ENCODE measurements at places on chromosomes 1 and 21.

- DNase-seq = no peak
Observed at GRCh38 chr1:206867716-206868115, 2.3 kb downstream of the IL20 start.

DNA sequence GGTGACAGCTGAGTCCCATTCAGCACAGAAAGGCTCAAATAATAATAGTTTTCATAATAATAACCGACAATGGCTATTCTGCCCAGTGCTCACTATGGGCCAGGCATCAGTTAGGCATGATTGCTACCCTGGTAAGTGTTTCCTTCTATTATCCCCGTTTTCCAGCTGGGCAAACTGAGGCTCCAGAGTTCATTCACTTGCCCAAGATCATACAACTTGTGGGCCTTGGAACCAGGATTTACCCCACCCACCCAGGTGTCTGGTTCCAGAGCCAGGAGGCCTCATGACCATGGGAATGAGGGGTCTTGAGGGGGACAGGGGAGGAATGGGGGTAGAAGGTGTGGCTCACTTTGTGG, 518 bp downstream of the PLOD1 start:
- DNase-seq = no peak

GRCh38 chr1:241610056-241610815, 29.9 kb downstream of the CHML start:
- no peak for DNase-seq

- DNase-seq = no peak
Observed at GRCh38 chr21:31446226-31446855, 102.3 kb upstream of the TIAM1 start.

DNA sequence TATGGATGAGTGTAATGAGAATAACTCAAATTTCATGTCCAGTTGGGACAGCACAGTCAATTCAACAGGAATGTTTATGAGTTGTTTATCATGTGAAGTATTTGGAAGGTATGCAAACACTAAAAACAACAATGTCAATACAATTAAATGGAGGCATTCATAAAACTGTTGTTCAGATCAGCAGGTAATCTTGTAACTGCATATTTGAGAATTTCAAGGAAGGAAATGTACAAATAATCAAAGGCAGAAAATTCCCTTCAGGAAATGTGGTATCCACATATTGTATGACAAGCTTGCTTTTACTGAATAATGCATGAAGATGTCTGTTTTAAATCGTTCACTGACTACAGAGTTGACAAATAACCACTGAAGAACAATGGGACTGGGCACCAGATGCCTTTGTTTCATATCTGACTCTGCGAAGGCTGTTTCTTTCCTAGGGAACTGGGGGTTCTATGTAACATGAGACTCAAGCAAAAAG, 198.3 kb downstream of the LTN1 start:
- DNase-seq = no peak

GRCh38 chr1:1437033-1437903, 1.8 kb downstream of the VWA1 start:
- DNase-seq = no peak

DNA sequence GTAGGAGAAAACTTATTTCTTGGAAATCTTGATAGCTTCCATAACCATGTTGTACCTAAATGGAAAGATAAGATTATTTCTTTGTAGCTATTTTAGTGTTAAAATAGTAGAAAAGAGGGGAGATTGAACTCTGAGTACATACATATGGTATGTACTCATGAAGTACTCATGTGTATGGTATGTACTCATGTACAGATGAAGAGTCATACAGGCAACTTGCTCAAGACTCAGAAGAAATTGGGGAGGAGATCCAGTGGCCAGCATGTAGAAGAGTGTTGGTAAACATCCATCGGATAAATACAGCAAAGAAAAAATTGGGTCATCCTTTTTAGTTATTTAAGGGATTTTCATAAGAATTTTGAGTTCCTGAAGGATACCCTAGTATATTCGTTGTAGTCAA, 29.0 kb downstream of the MDM4 start:
- DNase-seq = no peak

DNA sequence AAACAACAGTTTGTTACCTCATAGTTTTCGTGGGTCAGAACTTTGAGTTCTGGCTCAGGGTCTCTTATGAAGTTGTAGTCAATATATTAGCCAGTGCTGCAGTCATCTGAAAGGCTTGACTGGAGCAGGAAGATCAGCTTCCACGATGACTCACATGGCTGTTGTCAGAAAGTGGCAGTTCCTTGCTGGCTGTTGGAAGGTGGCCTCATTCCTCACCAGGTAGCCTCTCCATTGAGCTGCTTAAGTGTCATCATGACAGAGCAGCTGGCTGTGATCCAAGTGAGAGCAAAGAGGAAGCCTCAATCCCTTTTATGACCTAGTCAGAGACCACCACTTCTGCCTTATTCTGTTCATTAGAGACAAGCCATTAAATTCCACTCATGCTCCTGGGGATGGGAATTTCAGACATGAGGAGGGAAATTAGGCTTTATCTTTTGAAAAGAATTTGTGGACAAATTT, 5.6 kb downstream of the OSBPL9 start:
- no peak for DNase-seq

DNA sequence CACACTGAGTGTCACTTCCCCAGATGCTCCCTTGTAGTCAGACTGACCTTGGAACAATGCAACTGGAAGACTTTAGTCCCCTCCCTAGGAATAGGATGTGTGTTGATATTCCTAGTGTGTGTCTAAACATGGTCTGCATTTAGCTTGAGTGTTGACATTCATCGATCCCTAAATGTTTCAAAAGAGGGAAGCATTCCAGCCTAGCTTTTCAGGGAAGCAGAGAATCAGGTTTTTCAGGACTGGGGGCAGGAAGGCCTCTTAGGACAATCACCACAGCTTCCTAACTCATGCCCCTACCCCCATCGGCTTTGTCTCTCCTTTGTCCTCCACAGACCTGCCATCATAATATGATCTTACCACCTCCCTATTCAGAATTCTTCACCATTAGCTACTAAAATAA, 43.4 kb downstream of the NMNAT2 start:
- DNase-seq = no peak

DNA sequence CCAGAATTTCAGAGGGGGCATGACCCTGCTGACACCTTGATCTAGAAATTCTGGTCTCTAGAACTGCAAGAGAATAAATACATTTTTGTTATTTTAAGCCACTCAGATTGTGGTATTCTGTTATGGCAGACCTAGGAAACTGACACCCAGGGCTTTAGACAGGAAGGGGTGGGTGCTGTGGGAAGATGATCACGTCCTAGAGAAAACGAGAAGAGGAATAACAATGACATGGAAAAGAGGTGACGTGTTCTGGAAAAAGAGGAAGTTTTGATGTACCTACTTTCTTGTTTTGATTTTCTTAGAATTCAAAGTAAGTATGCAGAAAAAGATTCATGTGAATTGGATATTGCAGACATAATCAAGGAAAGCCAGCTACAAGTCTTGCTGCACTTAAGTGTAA, 232.9 kb upstream of the RUNX1 start:
- DNase-seq = no peak

GRCh38 chr1:169484683-169485430, 887 bp downstream of the SLC19A2 start:
- DNase-seq = no peak

DNA sequence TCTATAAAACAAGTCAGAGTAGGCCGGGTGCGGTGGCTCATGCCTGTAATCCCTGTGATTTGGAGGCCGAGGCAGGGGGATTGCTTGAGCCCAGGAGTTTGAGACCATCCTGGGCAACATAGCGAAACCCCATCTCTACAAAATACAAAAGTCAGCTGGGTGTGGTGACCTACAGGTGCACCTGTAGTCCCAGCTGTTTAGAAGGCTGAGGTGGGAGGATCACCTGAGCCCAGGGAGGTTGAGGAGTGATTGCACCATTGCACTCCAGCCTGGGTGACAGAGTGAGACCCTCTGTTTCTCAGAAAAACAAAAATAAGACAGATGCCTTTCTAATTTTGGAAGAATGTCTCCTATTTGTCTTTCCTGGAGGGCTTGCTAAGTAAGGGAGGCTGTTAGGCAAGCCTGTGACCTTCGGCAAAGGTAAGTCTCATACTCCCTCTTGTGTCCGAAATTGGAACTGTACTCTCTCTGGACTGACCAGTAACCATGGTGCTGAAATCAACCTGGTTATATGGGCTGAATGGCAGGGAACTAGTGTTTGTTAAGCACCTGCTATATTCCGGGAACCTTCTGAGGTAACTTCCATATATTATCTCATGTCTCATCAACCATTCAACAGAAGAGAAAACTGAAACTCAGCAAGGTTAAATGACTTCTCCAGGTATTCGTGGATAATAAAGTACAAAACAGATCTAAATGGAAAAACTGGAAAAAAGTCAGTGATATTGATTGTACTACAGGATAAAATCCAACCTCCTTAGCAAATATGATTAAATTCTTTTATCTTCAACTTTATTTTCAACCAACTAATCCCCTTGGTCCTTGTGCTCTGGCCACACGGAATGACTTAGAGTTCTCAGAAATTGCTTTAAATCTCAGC, 11.8 kb upstream of the RAB3B start:
- peak; percentile 66 for DNase-seq

GRCh38 chr1:234958066-234958705, 170.5 kb downstream of the TOMM20 start:
- DNase-seq = no peak

DNA sequence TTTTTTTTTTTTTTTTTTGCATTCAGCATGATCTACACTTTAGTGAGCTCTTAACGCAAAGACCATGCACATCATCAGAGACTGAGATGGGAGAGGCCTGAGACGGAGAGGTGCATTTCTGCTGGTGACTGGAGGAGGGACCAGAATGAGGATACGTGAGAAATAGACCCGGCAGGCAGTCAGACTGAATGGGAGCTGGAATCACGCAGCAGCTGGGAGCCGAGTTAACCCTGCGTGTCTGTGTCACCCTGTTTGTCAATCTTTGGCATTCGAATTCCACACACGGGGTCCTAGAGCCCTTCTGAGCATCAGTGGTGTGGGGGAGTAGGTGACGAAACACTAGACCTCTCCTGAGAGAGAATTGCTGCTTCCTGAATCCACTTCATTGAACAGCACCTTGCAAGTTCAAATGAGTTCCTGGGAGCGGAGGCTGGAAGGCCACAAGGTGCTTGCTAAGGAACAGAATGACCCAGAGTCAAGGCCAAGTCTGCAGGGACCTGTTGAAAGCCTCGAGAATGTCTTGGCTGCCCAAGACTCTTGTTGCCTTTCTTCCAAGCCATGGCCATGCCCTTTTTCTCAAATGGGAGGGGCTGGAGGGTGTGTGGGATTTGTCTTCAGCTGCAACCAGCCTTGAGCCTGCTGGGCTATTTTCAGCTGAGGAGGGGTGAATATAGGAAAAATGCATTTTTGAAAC, 123.3 kb downstream of the CNIH3 start:
- DNase-seq = no peak

GRCh38 chr1:82486468-82486867, 685.7 kb downstream of the ADGRL2 start:
- DNase-seq = no peak

DNA sequence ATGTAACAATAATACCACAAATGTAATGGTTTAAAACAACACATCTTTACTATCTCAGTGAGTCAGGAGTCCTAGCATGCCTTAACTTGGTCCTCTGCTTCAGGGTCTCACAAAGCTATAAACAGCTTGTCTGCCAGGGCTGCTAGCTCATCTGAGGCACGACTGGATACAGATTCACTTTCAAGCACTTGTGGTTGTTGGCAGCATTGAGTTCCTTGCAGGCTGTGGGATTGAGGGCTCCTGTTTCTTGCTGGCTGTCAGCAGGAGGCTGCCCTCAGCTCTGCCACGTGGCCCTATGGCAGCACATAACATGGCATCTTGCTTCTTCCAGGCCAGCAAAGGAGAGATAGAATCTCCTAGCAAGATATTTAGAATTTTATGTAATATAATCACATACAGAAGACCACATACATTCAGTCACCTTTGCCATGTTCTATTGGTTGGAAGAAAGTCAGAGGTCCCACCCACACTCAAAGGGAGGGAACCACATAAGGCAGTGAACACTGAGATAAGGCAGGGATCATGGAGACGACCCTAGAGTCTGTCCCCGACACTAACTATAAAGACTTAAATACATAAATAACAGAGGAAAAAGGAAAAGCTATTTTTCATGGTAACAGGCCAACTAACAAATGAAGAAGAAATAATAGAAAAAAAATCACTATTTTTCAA, 18.9 kb upstream of the IPP start:
- DNase-seq = no peak

GRCh38 chr21:36104317-36105300, 30.3 kb upstream of the CBR3 start:
- peak; percentile 9 for DNase-seq

GRCh38 chr1:16212251-16212961, at the start of gene ARHGEF19:
Gene ARHGEF19 (minus strand): TSS chr1:16212652. CDS start chr1:16209054, 3,598 bp downstream.
- no peak for DNase-seq

DNA sequence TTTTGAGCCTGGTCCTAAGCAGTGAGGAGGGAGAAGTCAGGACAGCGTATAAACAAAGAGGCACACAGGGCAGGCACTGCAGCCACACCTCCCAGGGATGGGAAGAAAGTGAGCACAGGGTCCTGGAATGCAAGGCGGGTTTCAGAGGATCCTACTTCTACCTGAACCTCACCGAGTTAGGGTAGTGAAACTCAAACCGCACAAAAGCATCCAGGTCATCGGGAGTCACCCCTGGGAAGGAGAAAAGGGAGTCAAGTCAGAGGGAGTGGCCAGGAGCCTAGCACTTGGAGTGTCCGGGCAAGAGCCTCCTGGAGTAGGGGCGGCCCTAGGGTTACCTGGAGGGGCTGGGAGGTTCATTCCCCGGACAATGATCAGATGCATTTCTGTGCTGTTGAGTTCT, 10.6 kb downstream of the CC2D1B start:
- DNase-seq = no peak

DNA sequence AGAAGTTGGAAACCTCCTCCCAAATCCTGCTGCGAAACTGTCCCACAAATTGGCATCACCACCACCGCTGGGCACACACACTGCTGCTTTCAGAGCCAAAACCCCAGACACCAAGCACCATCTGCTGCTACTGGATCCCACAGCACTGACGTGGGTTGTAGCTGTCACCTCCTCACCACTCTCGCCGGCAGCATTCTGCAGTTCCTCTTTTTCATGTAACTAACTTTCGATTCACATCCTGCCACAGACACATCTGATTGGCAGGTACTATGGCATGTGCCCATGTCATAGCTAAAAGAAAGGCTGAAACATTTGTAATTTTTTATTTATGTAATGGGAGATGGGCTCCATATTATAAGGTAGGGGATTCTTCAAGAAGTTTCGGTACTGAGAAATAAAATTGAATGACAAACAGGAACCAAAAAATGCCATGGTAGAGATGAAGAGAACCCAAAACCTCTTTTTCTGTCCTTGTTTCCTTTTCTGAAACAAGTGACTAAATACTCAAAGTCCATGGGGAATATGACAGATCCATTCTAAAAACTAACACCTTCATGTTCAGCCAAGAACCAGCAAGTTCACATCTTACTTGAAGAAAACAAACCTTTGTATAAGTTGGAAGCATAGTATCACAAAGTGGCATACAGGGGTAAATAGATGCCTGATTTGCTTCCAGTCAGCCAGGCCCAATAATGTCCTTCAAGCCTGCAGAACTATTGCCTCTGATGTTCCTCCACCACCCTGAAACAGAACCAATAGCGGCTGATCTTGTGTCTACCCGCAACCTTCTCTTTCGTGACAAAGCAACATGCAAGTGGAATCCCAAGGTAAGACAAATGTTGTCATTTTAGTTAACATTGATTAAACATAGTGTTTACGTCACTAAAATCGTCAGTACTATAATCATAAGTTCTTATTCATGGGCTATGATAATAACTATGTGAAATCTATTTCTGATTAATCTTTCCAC, 26.6 kb upstream of the RGS13 start:
- no peak for DNase-seq

Data from fibroblast of skin of left biceps (primary cell).